Cortex of kidney (tissue), 1 donor: ENCODE measurements at places on chromosomes 3 and 15.

GRCh38 chr3:126479642-126480041, 4.0 kb upstream of the ZXDC start:
- DNase-seq: no peak

DNA sequence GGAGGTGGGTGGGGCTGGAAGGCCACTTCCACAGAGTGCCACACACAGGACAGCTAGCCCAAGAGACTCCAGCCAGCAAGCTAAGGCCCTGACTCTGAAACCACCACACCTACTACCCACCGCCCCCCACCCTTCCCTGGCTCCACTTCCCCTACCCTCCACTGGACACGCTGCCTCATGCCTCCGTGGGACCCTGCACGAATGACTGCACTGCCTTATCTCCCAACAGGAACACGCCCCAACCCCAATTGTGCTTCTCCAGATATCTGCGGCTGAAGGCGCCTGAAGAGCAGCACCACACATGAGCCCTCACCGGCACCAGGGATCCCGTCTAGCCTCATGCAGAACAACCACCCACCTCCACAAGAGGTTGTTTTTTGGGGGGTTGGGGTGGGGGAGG, 2.7 kb downstream of the LINGO1 start:
- DNase-seq: no peak

DNA sequence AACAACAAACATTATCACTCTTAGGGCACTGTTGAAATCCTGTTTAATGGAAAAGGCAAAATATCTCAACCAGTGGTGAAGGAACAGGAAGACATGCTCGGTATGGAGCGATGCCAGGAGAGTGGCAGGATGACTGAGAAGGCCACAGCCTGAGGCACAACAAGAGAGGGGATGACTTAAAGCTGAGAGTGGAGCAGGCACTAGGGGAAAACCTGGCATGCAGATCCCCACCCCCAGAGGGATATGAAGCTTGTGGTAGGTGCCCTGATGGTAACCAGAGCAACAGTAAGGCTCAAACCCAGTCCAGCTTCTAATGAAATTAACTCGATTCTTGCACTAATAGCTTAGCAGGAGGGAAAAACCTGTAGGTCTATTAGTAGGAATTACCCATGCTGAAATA, 40.4 kb downstream of the LYSMD4 start:
- no peak for DNase-seq

DNA sequence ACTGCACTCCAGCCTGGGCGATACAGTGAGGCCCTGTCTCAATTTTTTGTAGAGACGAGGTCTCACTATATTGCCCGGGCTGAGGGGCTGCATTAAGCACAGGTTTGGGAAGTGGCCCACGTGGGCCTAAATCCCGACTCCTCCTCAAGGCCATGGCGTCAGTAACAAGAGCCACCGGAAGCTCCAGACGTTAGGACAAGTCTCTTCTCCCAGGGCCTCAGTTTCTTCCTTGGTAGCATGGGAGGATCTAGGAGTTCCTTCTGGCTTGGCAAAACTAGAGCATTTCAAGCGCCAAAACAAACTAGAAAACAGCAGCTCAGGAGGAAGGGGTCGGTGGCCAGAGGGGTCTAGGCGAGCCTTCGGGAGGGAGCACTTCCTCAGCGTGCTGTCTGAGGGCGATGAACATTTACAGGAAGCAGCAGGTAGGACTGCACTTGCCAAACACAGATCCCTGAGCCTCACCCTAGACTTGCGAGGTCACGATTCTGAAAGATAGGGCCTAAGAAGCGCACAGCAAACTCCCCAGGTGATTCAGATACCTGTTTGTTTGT, 536 bp downstream of the SNAPC5 start:
- no peak for DNase-seq

GRCh38 chr3:45212095-45212468, 14.0 kb downstream of the TMEM158 start:
- no peak for DNase-seq

DNA sequence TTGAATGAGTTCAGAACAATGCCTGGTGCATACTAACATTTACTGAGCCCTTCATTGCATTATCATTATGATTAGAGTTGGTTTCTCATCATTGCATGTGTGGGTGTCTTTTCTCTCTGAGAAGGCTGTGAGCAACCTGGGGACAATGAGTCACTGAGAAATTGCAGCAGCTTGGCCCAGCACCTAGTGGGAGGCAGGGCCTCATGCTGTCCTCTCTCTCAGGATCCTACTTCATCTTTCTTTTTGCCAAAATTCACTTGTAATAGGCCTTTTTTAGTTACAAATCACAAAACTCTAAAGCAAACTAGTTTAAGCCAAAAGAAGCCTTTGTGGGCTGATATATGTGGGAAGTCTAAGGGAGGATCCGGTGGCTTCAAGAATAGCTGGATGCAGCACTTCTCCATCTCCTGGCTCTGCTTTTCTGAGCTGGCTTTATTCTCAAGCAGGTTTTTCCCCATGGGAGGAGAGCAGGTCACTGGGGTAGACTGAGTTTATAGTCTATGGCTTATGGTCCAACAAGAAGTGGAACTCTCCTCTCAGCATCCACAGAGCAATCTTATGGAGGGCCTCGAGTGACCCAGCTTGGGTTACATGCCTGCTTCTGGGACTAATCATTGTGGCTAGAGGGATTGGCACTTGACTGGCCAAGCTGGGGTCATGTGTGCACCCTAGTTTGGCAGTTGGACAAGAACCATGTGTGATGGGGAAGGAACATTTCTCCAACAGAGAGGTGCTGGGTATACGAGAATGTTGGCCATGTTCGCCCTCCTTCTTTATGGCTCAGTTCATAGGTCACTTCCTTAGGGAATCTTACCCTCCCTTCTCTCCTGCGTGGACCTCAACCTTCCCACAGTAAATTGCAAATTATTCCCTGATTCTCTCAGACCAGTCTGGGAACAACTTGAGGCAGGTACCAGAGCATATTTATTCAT, 8.7 kb upstream of the CAMK1 start:
- DNase-seq: no peak

GRCh38 chr3:183515968-183516851, 39.3 kb downstream of the KLHL6 start:
- no peak for DNase-seq

- DNase-seq: no peak
Measured at GRCh38 chr15:74843891-74844299, 939 bp upstream of the ULK3 start.

- no peak for DNase-seq
Measured at GRCh38 chr15:35545316-35545823, 595 bp downstream of the DPH6 start.

DNA sequence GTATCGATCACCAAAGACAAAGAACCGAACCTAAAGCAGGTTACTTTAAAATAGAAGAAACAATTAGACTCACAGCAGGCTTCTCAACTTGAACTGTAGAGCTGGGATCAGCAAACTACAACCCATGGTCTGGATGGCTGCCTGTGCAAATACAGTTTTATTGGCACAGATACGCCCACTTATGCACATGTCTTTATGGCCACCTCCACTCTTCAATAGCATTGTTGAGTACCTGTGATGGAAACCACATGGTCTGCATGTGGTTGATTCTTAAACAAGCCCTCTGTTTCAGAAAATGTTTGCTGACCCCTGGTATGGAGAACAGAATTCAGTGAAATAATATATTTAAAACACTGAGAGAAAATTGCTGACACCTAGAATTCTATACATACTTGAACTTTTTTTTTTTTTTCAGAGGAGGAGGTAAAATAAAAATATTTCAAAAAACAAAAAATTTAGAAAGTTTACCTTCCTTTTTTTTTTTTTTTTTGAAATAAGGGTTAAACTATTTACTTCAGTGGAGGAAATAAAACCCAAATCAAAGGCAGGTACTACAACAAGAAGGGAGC, 263.8 kb upstream of the ATP10A start:
- no peak for DNase-seq

- no peak for DNase-seq
Measured at GRCh38 chr3:171328419-171329082, 131.7 kb downstream of the TNIK start.

DNA sequence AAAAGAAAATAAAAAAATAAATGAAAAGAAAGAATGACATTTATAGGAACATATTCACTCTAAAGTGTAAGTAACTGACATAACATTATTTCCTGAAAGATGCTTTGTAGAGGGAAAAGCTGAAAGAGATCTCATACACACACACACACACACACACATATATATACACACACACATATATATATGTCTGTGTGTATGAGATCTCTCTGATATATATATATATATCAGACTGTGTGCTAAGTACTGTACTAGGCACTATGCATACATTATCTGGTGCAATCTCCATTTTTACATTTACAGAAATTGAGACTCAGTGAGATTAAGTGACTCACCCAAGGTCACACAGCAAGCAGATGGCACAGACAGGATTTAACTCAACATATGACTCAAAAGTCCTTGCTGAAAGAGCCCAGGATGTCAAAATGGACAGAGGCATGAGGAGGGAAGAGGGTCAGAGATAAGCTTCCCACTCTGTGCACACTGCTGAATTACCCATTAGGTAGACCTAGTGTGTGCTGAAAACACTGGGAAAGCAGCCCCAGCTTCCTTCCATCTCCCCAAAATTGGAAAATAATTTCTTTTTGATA, 15.0 kb downstream of the BHLHE40 start:
- no peak for DNase-seq

GRCh38 chr3:122324871-122325323, at the start of gene CSTA:
Gene CSTA (plus strand): TSS chr3:122325248. CDS start chr3:122325293, 45 bp downstream.
- no peak for DNase-seq

GRCh38 chr3:188624384-188624783, 470.4 kb downstream of the LPP start:
- DNase-seq: no peak

GRCh38 chr3:98806521-98806920, 43.4 kb downstream of the ST3GAL6 start:
- no peak for DNase-seq

GRCh38 chr15:66170042-66170441, 83.5 kb downstream of the MEGF11 start:
- no peak for DNase-seq
